NCI-H1048 (cell line): ENCODE measurements at places on chromosomes 16 and 17.

DNA sequence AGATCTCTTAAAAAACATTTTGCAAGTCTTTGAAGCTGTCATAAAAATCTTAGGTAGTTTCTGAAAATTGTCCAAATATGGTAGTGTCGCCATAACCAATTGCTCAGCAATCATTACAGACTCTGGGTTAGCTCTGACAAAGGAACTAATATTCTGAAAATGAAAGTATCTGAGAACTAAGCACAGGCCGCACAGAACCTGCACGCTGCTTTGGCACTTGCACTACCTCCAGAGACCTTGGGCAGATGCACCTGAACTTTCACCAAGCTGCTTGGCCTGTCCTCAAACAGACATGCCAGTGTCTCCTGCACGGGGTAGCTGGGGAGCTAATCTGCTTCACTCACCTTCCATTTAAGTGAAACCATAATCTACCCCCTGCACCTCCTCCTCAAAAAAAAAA, 317.0 kb downstream of the MAF start:
- DNase-seq: no peak

GRCh38 chr16:24523569-24523968, 15.8 kb upstream of the RBBP6 start:
- no peak for DNase-seq

- no peak for DNase-seq
Observed at GRCh38 chr16:53098526-53099317, 43.9 kb downstream of the CHD9 start.

GRCh38 chr17:58120195-58120822, 27.9 kb upstream of the OR4D1 start:
- no peak for DNase-seq

DNA sequence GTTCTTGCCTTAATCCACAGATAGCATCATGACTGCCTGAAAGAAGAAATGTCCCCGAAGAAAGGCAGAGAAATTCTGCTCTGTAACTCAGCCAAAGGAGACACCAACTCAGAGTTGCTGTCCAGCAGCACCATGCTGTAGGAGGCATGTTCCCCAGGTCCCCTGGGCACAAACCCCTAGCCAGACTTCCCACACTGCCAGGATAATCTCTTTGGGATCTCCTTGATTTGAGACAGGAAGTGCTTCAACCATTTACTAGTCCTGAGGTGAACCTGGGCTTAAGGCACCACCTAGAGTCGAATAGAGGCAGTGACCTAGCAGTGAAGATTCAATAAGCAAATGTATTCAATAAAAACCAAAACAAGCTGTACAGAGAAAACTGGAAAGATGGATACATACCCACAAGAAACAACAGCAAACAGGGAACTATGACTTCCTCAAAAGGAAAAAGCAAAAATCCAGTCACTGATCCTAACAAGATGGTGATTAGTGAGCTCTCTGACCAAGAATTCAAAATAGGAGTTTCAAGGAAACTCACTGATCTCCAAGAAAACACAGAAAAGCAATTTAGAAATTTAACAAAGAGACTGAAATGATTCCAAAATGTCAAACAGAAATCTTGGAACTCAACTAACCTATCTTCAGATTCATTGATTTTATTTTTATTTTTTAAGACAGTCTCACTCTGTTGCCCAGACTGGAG, 5.7 kb downstream of the OR4D2 start:
- no peak for DNase-seq

- no peak for DNase-seq
Observed at GRCh38 chr16:56617212-56618085, 8.1 kb upstream of the MT1E start.

- no peak for DNase-seq
Observed at GRCh38 chr17:33390479-33391176, 97.5 kb upstream of the ASIC2 start.

GRCh38 chr17:28744104-28744971, 527 bp downstream of the TRAF4 start:
- DNase-seq: no peak

- DNase-seq: no peak
Observed at GRCh38 chr17:82213251-82214011, 789 bp upstream of the CCDC57 start.

- DNase-seq: no peak
Observed at GRCh38 chr16:31352376-31353115, 2.4 kb upstream of the ITGAX start.

DNA sequence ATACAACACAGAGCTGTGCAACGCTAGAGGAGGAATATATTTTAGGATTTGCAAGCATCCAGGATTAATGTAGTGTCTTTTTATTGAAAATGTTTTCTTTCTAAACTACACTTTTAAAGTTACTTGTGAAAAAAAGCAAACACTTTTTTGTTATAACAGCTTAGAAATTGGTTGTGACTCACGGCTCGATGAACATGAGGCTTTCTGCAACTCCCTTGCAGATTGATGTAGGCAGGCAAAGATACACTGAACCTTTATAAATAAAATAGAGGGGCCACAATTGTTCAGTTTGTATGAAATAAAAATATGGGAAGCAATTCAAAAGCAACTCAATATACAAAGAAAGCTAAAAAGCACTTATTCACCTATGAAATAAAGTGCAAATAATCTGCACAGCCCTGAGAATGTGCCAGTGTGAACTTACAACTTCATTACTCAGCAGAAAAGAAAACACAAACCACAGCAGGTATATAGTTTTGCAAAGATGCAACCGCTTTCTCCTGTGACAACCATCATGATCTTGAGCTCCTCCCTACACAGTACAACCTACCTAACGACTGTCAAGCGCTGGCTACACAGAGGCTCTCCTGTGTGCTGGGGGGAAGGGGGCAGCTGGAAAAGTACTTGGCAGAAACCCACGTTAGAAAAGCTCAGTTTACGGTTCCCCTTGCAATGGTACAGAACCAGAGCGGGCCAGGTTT, 948 bp downstream of the LUC7L start:
- no peak for DNase-seq

GRCh38 chr16:70482624-70483023, 28.2 kb downstream of the FCSK start:
- DNase-seq: no peak

- DNase-seq: no peak
Observed at GRCh38 chr17:81457401-81457800, 55.2 kb downstream of the ACTG1 start.
